ENCODE measurements at places on chromosomes 13 and 19.

- peak; percentile 28 for DNase-seq
These were observed 1096.8 kb upstream of the PCDH20 start for GRCh38 chr13:62512194-62513141.

DNA sequence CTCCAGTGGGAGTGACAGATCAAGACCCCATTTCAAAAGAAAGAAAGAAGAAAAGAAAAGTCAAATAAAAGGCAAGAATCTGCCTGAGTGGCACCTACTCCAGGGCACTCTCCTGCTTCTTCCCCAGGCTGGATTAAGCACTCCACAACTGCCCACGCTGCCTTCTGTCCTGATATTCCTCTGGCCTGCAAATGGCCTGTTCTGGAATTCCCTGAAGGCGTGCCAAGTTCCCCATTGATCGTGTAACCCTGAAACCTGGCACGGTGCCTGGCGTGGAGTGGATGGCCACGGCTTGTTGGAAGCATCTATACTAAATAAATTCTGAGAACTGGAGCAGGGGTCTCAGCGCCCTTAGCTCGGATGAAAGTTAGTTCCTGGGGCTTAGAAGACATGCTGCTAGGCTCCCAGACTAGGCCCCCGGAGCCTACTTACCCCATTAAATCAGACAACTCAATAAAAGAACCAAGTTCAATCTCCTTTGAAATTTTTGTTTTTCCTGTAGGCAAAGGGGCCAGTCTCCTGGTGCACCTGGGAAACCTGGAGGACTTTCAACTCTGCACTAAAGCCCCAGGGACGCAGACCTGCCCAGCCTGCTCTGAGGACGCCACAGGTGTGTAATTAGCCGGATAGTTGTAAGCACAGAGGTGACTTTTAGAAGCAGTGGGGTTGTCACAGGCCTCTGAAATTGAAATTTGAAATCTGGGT lies 21.9 kb downstream of the ANKRD27 start:
- no peak for DNase-seq

- DNase-seq = no peak
These were observed 13.3 kb downstream of the SLC27A5 start for GRCh38 chr19:58498316-58499020.

- DNase-seq = no peak
These were observed 720.5 kb upstream of the PCDH9 start for GRCh38 chr13:67950603-67951002.

GRCh38 chr19:14632286-14632685 lies 42.4 kb downstream of the ADGRE3 start:
- DNase-seq = peak; percentile 36

- DNase-seq = no peak
These were observed 24.4 kb downstream of the ZNF175 start for GRCh38 chr19:51595190-51596175.

DNA sequence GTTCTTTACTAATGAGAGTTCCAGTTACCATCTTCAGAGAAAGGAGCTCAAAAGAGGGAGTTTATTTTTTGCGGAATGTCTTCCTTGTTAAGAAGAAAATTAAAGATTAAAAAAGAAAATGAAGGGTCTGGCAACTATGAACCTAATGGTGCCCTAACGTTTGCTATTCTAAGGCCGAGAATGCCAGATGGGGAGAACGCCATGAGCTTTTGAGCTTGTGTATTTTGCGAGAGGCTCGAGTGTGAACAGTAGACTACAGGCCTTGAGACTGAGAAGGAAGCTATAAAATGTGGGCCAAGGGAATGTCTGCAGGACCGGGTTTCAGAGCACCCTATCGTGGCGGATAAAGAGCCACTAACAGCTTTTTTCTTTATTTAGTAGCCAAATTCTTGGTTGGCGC lies 6.7 kb downstream of the FGF14 start:
- DNase-seq = no peak

- DNase-seq = no peak
These were observed 16.0 kb upstream of the SLC7A10 start for GRCh38 chr19:33241530-33242101.

DNA sequence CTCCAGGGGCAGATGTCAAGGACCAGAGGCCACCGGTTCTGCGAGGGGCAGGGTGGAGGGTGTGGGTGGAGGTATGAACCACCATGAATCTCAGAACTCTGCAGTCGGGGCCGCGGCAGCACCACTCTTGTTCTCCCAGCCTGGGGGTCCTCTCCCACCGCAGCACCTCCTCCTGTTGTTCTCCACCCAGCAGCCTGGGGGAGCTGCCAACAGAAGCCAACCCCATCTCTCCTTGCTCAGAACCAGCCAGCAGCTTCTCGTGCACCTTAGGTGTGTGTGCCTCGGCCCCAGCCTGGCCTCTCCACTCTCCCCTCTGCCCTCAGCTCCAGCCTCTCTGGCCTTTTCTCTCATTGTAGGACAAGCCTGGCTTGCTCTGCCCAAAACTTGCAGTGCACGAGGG lies 31.9 kb upstream of the CCNE1 start:
- DNase-seq = no peak

GRCh38 chr13:96780105-96780504 lies 214.2 kb downstream of the OXGR1 start:
- no peak for DNase-seq

- no peak for DNase-seq
These were observed 54.3 kb downstream of the MICU2 start for GRCh38 chr13:21549633-21550032.

- no peak for DNase-seq
These were observed 20.0 kb upstream of the POSTN start for GRCh38 chr13:37618554-37618953.

DNA sequence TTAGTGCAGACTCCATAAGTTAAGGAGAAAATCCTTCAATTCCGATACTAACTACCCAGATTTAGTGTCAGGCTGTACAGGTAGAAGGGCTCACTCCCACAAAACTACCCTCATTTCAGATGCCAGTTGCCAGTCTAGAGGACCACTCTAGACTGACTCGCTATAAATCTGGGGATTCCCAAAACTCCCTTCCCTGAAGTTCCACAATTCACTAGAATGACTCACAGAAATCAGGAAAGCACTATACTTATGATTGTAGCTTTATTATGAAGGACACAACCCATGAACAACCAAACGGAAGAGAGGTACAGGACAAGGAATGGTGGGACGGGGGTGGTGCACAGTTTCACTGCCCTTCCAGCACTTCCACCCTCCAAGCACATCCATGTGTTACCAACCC lies 321.2 kb downstream of the DIAPH3 start:
- DNase-seq = no peak

- DNase-seq = no peak
These were observed 7.3 kb downstream of the SIX5 start for GRCh38 chr19:45761714-45762113.

- DNase-seq = no peak
These were observed 312.7 kb downstream of the FGF14 start for GRCh38 chr13:102089177-102089576.

DNA sequence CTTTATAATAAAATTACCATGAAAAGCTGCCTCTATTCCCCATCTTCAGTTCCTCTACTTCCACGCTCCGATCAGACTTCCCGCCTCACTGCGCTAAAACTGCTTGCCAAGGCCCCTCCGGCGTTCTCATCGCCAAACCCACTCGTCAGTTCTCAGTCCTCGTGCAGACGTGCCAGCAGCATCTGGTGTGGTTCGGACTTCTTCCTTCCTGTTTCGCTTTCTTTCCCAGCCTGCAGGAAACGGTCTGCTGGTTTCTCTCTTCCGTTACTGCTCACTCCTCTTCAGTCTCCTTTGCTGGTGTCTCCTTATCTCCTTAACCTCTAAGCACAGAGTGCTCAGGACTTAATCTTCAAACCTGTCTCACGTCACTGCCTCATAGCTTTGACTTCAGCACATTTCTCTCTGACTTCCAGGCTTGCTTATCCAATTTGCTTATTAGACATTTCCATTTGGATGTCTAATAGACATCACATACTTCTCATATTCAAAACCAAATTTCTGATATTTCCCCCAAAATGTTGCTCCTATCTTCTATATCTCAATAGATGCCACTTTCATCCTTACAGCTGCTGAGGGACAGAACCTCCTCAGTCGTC lies 40.3 kb downstream of the RCBTB2 start:
- DNase-seq = no peak
